ENCODE measurements at places on chromosomes 3 and 15.
A peak's percentile ranks its signal among the peaks of the same experiment; 100 is the strongest.

DNA sequence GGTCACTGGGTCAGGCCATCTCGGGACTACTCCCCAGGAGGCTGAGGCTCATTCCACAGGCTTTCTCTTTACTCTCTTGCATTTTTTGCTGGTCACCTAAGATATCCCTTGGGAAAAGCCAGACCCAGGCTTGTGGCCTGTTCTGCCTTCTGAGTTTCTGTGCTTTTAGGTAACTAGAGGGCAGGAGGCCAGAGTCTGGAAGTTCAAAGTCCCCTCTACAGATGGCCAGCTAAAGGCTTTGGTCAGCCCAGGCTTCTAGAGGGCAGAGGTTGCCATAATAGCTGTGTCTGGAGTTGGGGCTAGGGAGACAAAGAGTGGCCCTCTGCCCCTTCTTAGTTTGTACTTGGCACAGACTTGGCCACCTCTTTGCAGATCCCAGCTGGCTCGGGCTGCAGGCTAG is 8.4 kb upstream of the PARP6 start:
- DNase-seq: no peak

- DNase-seq: no peak
These were observed 3.3 kb downstream of the SNAPC5 start for GRCh38 chr15:66494262-66494661.

DNA sequence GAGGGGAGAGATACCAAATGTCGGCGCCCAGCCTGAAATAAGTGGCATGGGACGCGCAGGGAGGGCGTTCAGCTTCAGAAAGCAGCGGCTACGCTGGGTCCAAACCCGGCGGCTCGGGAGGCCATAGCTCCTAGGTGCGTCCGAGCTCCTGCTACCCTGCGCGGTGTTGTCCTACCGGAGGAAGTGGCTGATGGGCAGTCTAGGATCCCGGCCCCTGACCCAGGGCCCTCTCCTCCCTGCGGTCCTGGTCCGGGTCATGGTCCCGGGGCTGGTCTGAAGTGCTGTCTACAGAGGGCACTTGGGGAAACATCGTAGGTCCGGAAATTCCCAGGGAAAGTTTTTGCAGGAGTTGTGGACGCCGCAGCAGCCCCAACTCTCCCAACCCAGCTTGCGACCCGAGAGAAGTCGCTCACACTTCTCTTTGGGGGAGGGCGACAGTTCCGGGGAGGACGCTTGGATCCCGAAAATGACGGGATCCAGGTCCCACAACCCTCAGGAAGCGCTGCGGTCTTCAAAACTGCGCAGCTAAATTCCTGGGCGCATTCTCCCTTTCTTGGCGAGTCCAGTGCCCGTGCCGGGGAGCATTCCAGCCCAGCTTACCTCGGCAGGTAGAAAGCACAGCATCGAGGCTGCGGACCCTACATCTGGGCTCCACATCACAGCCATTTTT is 9.1 kb upstream of the FOXB1 start:
- no peak for DNase-seq

DNA sequence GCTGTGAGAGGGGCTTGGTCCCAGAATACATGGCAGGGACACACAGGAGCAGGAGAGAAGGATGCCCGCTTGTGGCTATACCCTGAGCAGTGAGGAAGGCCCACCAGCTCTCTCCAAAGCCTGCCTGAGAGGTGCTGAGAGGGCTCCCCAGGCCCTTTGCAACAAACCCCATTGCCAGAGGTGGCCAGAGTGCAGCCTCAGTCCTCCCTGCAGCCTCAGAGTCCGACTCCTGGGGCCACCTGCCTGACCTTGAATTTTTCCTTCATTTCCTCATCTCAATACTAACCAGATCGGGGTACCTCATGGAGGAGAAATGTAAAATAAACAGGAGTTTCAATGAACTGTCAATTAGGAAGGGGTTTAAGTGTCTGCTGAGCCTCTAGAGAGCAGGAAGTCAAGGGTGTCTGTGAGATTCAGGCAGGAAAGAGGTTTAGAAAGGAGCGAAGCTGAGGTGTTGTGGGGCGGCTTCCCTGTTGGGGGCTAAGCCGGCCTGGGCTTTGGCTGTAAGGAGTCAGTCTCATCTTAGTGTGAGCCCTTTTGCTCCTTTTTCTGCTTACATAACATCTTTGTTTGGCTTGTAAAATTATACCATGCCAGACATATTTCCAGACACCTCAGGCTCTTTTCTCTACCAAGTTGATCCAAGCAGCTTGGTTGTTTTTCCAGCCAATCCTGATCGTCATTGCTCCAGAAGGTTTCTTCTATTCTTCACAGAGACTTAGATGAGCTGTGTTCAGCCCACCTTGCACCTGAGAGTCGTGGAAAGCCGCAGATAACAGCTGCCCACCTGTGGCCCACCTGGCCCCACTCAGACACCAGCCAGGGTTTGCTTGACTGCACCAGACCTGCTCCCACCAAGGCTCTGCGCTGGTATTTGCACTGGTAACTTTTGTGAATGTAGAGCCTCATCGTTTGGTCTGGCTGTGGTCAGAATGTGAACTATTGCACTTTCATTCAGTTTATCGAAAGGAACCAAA is 36.7 kb downstream of the CMTM7 start:
- peak; percentile 65 for DNase-seq

GRCh38 chr15:41936649-41937567 is 35.4 kb downstream of the EHD4 start:
- peak; percentile 87 for DNase-seq

DNA sequence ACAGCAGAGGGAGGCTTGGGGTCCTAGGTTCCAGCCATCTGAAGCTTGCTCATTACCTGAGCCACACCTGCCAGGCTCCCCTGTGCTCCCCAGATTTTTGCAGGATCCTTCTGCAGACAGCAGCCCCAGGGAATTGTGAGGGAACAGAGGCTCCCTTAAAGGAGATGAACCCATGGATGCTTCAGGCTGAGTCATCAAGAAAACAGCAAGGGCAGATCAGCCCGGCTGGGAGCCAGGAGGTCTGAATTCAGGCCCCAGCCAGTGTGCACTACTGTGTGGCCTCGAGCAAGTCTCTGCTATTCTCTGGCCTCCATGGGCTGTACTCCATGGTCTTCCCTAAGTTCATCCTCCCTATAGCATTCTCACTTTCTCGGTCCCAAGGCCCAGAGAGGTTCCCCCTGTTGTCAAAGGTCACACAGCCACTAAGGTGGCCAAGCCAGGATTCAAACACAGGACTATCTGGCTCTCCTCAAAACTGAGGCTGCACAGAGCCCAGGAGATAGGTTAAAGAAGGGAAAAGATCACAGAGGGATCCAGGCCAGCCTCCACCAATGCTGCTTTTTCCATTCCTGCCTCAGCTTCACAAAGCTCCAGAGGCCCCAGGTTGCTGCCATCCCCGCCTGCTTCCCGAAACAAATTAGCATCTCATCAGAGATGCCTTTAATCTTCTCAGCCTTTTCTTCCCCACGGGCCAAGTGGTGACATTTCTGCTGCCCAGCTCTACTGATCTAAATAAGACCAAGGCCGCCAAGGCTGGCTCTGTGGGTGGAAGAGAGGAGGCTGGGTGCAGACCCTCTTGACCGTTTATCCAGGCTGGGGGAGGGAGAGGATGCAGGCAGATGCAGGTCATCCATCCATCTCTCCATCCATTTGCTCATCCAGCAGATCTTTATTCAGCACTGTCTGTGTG is 21.2 kb upstream of the GRIP2 start:
- no peak for DNase-seq

DNA sequence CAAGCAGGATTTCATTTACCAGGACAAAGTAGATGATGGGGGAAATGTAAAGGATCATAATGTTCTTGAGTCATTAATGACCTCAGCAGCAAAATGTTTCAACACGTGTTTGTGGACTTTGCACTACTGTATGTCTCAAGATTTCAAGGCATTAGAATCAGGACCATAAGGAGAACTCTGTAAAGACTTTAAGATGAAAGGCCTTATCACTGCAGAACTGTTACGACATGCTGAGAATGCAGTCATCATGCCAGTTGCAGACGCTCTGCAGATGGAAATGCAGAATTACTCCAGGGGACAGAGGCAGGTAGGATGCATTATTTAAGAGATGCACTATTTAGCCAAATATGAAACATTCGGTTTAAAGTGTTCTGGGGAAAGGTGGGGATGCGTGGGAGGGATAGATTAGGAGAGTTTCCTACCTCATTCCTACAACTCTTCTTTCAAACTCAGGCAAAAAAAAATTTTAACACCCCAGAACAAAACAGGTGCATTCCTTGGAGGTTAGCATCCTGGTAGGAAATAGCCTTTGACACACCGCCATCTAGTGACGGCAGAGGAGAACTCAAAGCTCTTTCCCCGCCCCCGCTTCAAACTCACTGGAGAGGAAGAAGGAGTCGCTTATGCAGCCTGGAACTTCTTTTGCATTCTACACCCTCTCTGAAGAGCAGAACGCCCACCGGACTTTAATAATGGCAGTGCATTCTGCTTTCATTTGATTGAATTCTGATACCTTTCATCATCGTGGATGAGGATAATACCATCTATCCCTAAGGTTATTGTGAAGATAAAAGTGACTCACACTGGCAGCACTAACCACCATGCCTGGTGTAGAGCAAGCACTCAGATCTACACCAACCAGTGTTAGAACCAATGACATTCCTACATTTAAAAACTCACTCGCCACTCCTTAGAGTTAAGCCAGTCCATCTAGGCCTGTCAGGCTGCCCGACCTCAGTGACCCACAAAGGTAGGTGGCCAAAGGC is 43.1 kb upstream of the TOPAZ1 start:
- DNase-seq: peak; percentile 66
